A549 treated with DMSO at 1 μM for 4 hours (cell line): ENCODE measurements at places on chromosomes 2 and 18. TPM values are rescaled to one million over a fixed set of nuclear protein-coding genes. Genes with fewer than 3 reads are reported as not detected.

The TDRD15 gene
- total RNA-seq = not detected in 5 replicates

The INPP1 gene
- 24.5 to 27.3 TPM (median 26.5 TPM) in 5 replicates for total RNA-seq

The KCNG2 gene
- total RNA-seq = not detected in 5 replicates

The REG3A gene
- total RNA-seq = not detected in 5 replicates

The MOCOS gene
- 2.9 to 4.0 TPM (median 3.8 TPM) in 5 replicates for total RNA-seq

The PRSS56 gene
- total RNA-seq = 0.09 to 0.16 TPM (median 0.12 TPM) in 4 of 5 replicates, not detected in the other

The MYOM1 gene
- 0.11 to 0.22 TPM (median 0.15 TPM) in 5 replicates for total RNA-seq

The TMEM169 gene
- total RNA-seq = 0.40 to 0.91 TPM (median 0.63 TPM) in 5 replicates

The ZNF396 gene
- 0.65 to 0.91 TPM (median 0.78 TPM) in 5 replicates for total RNA-seq

The MAPK4 gene
- total RNA-seq = 0.02 to 0.17 TPM (median 0.07 TPM) in 5 replicates

The AGAP1 gene
- total RNA-seq = 16.6 to 26.8 TPM (median 25.3 TPM) in 5 replicates

The MEP1B gene
- 0.03 to 0.15 TPM (median 0.07 TPM) in 5 replicates for total RNA-seq

The C2orf72 gene
- total RNA-seq = 4.6 to 8.6 TPM (median 6.5 TPM) in 5 replicates

The SLC9A4 gene
- total RNA-seq = not detected in 5 replicates
